ENCODE measurements at places on chromosomes 7 and 10.
A peak's percentile ranks its signal among the peaks of the same experiment; 100 is the strongest.

DNA sequence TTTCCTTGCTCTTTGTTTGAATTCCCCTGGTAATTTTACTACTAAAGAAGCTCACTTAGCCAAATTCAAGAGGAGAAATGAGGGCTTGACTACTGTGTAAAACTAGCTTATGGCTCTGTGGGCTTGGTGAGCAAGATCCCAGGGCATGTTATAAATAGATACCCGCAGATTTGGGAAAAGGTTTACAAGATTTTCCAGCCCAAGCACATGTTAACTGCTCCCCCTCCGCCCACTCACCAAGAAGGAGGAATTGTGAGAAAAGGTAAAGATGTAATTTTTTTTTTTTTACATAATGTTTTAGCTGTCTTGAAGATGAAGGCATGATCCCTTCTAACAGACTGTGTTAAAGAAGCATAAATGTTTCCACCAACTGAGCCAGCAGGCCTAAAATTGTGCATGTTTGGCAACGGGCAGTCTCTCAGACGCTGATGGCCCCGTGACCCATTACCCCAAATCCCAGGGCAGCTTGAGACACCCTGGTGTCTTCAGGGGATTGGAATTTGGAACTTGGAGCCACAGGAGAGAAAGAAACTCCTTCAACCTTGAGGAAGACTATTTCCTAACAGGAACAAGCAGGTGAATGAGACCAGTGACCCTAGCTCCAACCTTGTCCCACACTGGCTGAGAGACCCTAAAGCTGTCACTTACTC lies 429.8 kb upstream of the CELF2 start:
- no peak for DNase-seq

DNA sequence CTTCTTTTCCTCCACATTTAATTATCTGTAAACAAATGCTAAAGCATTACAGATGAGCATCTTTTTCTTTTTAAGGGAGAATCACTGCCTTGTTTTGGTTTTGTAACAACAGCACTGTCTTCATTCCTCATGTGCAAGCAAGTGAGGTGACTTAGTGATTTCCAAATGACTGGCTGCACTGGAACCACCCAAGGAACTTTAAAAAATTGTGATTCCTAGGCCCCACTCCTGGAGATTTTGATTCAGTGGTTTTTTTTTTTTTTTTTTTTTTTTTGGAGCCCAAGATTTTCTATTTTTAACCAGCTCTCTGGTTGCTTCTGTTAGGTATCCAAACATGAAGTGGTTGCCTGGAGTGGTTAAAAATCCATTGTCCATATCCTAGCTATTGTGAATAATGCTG lies 176.2 kb downstream of the LRMDA start:
- no peak for DNase-seq

GRCh38 chr7:40219917-40220316 lies 85.1 kb downstream of the SUGCT start:
- no peak for DNase-seq

DNA sequence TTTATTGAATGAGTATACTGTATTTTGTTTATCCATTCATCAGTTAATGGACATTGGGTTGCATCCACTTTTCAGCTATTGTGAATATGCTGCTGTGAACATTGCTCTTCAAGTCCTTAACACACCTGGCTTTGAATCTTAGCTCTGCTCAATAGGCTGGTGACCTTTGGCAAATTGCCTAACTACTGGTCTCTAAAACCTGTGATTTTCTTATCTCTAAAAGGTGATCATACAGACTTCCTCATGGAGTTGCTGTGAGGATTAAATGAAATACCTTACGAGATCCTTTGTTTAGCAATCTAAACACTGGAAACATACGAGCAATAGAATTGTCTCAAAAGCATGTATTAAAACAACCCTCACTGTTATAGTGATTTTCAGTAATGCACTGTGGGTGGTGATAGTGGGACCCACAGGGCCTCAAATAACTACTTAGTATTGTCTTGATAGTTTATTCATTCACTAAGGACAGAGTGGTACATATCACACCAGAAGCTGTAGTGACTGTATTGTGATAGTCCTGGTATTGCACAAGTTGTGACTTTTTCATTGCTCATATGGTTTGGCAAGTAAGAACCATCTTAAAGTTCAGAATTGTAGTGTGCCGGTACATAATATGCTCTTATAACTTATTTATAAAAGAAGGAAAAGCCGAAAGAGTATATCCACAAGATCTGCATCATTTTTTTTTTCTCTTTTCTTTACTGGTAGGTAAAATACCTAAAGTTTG lies 257.6 kb downstream of the EXOC4 start:
- no peak for DNase-seq

DNA sequence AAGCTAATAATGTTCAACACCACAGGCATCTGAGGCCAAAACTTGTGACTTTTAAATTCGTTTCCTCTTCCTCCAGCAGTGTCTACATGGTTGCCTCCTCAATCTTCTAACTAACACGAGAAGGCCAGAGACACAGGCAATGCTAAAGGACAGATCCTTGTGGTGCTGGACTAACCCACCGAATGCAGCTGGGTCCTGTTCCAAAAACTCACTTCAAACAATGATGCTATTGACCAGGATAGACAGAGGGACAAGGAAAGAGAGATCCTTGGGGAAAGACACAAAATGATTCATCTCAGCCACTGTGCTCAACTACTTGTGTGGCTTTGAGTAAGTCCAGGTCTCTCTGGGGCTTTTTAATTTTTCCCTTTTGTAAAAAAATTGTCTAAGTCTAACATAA lies 107.6 kb downstream of the KCNMA1 start:
- DNase-seq, result no peak

GRCh38 chr10:36531621-36532020 lies 593.8 kb upstream of the ANKRD30A start:
- DNase-seq, result no peak

- no peak for DNase-seq
Observed at GRCh38 chr7:151505836-151506468, 13.7 kb downstream of the RHEB start.

DNA sequence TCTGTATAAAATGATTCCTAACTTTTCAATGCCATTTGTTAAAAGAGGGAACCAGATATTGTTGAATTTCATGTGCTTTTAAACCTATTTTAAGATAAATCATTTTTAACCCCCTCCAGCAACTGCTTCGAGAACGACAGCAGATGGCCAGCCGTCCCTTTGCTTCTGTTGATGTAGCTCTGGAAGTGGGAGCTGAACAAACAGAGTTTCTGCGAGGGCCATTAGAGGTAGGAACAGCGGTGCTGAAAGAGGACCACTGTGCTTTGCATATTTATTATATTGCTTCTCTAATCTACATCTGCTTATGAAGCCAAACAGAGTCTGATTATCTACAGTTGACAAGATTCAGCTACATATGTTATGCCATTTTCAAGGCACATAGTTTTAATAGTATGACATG lies 545.9 kb downstream of the GFRA1 start:
- DNase-seq, result no peak

GRCh38 chr7:2038931-2039728 lies 193.6 kb downstream of the MAD1L1 start:
- DNase-seq, result peak; percentile 11

- peak; percentile 93 for DNase-seq
Observed at GRCh38 chr10:107914450-107915214, 750.1 kb upstream of the SORCS1 start.

DNA sequence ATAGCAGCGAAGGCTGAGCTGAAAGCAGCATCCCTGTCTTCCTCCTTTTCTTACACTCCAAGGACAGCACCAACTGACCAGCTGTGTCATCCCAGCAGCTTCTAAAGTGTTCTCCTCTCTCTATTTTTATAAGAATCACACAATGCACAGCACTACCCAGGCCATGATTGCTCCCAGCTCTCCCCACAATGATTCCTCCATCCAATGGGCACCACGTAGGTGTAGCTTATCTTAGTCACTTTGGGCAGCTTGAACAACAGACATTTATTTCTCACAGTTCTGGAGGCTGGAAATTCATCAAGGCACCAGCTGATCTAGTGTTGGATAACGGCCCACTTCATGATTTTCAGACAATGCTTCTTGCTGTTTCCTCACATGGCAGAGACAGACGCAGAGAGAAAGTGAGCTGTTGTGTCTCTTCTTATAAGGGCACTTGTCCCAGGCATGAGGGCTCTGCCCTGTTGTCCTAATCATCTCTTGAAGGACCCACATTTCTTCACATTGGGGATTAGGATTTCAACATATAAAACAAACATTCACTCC lies 92.0 kb upstream of the CDC14C start:
- DNase-seq, result peak; percentile 80

DNA sequence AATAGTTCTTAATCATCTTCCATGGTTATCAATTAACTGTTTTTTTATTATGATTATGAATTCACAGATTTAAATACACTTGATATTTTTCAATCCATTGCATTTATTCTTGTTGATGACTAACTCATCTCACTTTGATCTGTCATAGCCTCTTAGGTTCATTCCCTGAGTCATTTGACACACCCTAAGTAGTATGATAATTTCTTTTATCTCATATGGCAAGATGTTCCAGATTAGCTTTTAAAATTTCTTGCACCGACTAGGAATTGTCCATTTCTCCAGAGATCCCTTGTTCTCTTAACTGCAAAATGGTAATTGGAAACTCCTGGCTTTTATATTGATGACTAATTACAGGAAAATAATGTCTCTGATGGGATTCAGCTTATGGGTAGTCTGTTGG lies 87.6 kb upstream of the CCDC6 start:
- DNase-seq, result no peak

DNA sequence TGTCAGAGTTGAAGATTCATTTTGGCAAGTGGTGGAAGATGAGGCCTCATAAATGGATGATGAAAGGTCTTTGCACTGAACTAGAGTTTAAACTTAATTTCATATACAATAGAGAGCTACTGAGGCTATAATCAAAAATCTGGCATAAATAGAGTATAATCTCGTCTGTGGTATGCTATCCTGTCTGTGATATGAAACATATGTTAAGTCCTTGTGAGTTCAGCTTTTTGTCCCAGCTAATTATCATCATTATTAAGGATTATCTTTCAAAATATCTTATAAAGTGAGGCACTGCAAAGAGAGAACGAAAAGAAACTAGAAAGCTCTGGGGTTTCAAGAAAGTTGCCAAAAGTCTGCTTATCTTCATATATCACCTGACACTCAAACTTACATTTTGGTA lies 83.4 kb downstream of the GAD2 start:
- DNase-seq, result no peak

All from posterior cingulate gyrus (tissue), 11 donors.